ENCODE measurements at places on chromosomes 11 and 22.

- no peak for DNase-seq
These were observed 27.5 kb downstream of the TOLLIP start for GRCh38 chr11:1281974-1282365.

- DNase-seq, result no peak
These were observed 173.3 kb upstream of the PDGFD start for GRCh38 chr11:104337273-104337672.

- DNase-seq, result no peak
These were observed 72.0 kb downstream of the CD44 start for GRCh38 chr11:35210876-35211546.

GRCh38 chr11:118791961-118792569 is 1.1 kb upstream of the DDX6 start:
- DNase-seq, result no peak

DNA sequence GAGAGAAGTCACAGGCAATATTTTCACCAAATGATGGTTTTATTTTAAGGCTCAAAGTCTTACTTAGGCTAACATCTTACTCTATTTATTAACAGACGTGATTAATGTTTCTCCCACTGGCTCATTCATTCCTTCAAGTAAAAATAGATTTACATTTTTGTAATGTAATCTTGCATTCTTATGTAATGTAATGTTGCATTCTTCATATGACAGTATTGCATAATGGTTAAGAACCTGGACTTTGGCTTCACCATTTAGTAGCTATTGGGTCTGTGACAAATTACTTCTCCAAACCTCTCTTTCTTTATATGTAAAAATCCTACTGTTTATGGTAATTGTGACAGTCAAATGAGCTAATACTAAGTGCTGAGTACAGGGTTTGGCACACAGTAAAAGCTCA is 3.3 kb upstream of the DIXDC1 start:
- DNase-seq, result no peak

DNA sequence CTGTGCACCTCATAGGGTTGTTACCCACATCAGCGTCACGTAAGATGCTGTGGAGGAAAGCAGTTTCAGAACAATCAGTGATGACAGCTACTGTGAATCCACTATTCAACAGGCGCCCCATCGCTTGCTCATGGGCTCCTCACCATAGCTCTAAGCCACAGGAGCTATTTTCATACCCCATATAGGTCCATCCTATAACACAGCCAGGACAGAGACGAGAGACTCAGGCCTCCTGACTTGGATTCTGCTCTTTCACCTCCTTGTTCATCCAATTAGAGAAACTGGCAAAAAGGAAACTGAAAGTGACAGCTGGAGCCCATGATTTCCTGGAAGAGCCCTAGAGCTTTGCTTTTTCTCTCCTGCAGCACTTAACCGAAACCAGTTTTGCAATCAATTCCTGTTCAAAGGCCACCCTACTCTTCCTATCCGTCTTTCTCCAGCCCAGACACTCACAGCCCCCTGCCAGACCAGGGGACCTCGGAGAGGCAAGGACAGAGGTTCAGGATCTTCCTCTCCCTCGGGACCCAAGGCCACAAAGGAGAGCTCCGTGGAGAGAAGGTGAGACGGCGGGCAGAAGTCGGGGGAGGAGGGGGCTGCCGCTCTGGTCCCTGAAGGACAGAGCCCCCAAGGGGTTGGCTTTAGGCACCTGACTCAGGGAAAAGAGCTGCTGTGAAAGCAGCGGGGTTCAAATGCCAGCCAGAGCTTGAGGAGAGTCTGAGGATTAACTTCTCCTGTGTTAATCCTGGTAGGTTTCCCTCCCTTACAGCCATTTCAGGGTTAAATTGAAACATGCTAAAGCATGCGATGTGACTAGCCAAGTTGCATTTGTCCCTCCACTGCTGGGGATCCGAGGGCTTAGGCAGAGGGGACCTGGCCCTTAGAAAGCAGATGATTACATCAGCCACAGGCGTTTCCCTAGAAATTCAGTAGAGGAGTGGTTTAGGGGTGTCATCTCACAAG is at the start of gene APOL6:
Gene APOL6, plus strand, starts transcription at position 381 of the 960 bp plus-strand sequence. CDS start 7,980 bp downstream, outside the sequence.
- DNase-seq, result peak; percentile 27

- no peak for DNase-seq
These were observed 144.1 kb downstream of the ARHGAP42 start for GRCh38 chr11:100830978-100831732.

DNA sequence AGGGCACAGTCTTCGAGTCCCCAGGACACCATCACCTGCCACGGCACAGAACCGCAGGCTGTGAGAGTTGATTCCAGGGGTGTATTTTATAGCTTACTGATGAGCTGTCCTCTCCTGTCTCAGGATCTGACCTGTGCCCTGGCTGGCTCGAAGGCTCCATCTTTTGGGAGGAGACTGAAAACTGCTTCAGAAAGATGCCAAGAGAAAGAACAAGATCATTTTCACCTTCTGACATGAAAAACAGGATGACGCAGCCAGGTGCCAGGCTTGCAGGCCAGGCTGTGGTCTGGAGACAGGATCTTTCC is 2.2 kb downstream of the MRGPRD start:
- DNase-seq, result no peak

DNA sequence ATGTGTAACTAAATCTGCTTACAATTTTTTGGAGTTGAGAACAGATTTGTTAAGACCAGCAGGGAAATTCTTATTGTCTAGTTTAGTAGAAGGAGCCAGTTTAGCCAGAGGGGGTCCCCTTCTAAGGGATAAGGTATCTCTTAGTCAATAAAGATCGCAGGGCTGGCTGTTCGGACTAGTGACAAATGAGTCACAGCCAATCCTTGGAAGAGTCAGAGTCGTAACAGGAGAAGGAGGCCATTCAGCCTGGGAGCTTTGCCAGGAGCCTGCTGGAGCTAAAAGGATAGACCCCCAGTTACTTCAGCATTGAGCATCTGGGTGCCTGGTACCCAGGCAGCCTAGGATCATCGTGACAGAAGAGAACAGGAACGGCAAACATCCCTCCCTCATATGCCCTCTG is 191.6 kb upstream of the ARHGAP20 start:
- no peak for DNase-seq

- DNase-seq, result no peak
These were observed 21.4 kb downstream of the RNF141 start for GRCh38 chr11:10519630-10520029.

- DNase-seq, result no peak
These were observed 273.7 kb downstream of the C11orf87 start for GRCh38 chr11:109695696-109696095.

DNA sequence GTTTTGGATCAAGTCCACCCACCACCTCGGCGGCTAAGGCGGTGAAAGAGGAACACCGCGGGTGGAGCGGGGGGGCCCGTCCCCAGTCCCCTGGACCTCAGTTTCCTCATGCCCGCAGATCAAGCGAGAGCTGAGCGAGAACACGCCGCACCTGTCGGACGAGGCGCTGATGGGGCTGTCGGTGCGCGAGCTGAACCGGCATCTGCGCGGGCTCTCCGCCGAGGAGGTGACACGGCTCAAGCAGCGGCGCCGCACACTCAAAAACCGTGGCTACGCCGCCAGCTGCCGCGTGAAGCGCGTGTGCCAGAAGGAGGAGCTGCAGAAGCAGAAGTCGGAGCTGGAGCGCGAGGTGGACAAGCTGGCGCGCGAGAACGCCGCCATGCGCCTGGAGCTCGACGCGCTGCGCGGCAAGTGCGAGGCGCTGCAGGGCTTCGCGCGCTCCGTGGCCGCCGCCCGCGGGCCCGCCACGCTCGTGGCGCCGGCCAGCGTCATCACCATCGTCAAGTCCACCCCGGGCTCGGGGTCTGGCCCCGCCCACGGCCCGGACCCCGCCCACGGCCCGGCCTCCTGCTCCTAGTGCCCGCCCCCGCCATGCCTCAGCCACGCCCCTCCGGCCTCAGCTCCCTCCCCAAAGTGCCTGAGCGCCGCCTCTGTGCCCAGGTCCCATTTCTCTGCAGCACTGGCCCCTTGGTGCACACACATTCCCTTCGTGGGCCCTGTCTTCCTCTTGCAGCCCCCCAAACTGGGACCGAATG is 12.7 kb downstream of the MAFF start:
- no peak for DNase-seq

DNA sequence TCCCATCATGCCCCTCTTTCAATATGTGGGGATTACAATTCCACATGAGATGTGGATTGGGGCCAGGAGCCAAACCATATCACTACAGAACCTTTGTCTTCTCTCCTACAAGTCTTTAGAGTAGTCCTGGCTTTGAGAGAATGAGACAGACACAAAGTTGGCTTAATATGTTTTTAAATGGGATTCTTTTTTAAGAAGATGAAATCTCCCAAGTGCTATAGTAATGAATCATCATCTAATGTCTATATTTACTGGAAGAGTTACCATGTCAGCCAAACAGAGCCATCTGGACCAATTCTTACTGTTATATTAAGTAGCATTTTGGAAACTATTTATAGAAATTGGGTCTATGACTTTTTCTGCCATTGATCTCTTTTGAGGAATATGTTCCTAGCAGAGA is 38.1 kb upstream of the CARD18 start:
- peak; percentile 67 for DNase-seq

GRCh38 chr11:12868315-12869073 is 140.6 kb upstream of the RASSF10 start:
- no peak for DNase-seq

GRCh38 chr22:41915035-41915785 is at the start of gene SHISA8:
Gene SHISA8, minus strand, starts transcription at chr22:41915074. Its CDS starts 407 bp downstream, at chr22:41914667.
- no peak for DNase-seq

DNA sequence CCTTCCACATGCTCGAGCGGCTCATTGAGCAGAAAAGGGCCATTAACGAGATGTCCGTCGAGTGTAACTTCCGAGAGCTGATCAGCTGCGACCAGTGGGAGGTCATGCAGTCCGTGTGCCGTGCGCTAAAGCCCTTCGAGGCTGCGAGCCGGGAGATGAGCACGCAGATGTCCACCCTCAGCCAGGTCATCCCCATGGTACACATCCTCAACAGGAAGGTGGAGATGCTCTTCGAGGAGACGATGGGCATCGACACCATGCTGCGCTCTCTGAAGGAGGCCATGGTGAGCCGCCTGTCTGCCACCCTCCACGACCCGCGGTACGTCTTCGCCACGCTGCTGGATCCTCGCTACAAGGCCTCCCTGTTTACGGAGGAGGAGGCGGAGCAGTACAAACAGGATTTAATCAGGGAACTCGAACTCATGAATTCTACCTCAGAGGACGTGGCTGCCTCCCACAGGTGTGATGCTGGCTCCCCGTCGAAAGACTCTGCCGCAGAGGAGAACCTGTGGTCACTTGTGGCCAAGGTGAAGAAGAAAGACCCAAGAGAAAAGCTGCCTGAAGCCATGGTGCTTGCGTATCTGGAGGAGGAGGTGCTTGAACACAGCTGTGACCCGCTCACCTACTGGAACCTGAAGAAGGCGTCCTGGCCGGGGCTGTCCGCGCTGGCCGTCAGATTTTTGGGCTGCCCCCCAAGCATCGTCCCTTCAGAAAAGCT is 31.7 kb downstream of the ALG12 start:
- DNase-seq, result no peak

DNA sequence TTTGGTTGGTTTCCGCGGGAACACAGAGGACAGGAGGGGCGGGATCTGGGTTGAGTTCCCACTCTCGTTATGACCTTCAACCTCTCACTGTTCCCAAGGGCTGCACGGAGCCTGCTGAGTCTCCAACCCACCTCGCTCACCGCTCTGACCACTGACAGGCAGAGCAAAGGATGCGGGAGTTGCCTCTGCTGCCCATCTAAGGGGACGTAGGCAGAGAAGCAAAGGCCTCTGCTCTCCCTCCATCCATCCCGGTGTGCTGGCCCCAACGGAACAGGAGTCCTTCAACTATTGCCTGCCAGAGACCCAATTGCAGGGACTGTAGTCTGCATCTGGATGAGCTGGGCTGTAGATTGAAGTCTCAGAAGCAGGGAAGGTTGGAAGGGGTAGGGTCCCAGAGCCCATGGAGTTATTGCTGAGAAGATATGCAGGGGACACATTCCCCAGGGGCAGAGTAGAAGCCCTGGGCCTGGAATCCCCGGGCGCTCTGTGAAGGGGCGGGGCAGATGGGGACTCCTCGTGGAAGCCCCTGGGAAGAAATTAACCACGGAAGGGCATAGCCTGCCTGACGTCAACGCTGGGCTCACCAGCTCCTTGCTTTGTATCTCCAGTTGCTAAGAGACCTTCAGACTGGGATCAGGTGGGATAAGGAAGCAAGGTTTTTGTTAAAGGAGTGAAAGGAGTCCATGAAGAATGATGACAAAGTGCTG is 12.7 kb upstream of the FXYD2 start:
- no peak for DNase-seq

GRCh38 chr11:47552056-47552565 is 821 bp downstream of the CELF1 start:
- no peak for DNase-seq

DNA sequence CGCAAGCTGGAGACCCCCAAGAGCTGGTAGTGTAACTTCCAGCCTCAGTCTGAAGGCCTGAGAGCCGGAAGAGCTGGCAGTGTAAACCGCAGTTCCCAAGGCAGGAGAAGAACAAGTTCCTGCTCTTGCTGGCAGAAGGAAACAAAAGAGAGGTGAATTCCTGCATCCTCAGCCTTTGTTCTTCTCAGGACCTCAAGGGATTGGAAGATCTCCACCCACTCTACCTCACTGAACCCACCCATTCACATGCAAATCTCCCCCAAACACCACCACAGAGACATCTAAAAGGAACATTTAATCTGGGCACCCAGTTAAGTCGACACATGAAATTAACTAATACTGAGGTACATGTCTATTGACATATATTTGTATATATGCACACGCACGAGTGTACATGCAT is 1310.3 kb downstream of the TBC1D22A start:
- no peak for DNase-seq

DNA sequence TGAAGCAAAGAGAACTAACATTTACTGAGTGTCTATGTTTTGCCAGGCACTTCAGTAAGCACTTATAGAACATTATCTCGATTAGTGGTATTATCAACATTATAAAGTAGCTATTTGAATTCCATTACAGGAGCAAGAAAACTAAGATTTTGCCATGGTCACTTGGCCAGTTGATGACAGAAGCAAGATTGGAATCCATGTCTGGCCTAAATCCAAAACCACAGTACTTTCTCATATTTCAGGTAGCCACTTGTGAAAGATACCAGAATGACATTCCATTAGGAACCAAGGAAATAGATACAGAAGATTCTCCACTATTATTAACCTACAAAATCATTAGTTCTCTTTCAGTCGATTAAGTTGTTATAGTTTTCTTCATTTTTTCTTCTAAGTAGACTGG is 691.0 kb upstream of the API5 start:
- no peak for DNase-seq

GRCh38 chr22:42342426-42343120 is 72.1 kb upstream of the TCF20 start:
- no peak for DNase-seq

DNA sequence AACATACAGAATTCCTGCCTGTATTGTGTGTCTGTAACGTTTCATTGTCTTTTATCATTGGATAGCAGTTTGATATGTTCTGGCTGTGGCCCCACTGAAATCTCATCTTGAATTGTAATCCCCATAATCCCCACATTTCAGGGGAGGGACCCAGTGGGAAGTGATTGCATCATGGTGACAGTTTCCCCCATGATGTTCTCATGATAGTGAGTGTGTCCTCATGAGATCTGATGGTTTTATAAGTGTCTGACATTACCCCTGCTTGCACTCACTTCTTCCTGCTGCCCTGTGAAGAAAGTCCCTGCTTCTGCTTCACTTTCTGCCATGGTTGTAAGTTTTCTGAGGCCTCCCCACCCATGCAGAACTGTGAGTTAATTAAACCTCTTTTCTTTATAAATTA is 19.6 kb upstream of the MTMR2 start:
- DNase-seq, result no peak

- no peak for DNase-seq
These were observed 949 bp downstream of the MMP11 start for GRCh38 chr22:23773483-23774113.

GRCh38 chr11:105719073-105719822 is 109.4 kb downstream of the GRIA4 start:
- peak; percentile 63 for DNase-seq
